ENCODE measurements at places on chromosomes 7 and 10.

DNA sequence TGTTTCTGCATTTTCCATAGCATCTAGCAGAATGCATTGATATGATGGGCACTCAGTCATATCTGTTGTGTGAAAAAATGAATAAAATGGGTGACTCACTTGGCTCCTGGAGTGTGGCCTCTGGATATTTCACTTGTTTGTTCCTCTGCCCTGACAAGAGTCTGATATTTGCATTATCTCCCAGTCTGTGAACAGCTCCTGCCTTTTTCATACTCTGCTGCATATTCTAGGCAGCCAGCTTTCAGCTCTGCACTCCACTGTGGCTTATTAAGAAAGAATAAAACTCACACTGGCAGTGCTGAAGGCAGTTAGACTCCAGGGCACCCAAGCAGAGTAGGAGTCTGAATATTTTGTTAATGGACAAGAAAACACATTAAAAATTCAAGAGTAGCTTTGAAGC lies 623.9 kb downstream of the SORCS1 start:
- H3K27ac ChIP-seq, result no peak overlapping the region
- H3K27me3 ChIP-seq, result no peaks in the 10 kb centered on the region
- no peak overlapping the region for H3K4me3 ChIP-seq

DNA sequence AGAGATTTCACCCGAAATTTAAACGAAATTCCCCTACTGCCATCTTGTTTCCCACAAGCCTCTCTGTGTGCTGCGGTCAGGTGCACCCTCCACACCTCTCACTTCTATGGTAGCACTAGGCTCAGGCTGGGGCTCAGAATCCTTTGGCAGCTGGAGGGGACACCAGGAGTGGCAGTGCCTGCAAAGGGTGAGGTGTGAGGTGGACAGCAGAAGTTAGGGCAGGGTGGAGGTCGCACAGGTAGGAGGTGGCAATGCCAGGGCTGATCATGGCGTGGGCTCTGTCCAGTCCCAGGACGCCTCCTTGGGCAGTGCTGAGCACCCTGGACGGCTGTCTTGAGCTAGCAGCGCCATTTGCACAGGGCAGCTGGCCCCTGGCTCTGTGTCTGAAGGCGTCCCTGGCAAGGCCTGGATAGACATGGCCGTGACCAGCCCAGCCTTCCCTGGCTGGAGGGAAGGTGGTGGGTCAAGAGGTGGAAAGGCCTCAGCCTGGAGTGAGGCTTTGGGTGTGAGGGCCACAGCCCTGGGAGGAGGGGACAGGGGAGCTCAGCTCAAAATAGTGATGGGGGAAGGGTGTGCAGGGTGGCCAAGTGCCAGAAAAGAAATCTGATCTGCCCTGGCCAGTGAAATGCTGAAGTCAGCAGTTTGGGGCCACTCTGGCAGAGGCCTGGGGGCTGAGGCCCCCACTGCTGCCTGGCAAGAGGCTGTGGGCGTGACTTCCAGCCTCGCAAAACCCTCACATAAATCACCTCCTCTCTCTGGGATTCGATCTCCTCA lies 40.0 kb downstream of the ZCCHC24 start:
- H3K36me3 ChIP-seq, result no peaks in the 10 kb centered on the region
- no peak for DNase-seq
- no peaks in the 10 kb centered on the region for H3K27me3 ChIP-seq
- no peak overlapping the region for H3K4me3 ChIP-seq
- H3K27ac ChIP-seq, result no peak overlapping the region

DNA sequence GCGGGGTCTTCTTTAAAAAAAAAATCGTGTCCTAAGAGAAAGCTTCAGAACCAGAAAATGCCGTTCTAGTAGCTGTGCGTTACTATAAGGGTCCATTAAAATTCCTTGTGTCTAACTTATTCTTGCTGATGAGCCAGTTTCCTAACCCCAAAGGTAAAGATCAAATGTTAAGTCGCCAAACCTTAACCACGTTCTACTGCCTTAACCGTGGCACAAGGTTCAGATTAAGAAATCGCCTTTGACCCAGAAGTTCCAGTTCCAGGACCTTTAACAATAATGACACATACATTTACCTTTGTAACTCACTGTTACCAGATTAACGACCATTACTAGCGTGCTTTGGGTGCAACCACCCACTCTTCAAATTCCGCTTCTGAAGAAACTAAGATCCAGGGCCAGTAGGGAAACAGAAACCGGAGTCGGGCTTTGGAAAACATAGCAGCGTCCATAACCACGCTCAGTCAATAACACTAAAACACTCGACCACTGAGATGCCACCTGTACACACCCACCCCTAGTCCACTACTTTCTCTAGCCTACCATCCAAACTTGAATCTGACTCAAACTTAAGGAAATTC lies 620 bp downstream of the BET1 start:
- peak overlapping the region; percentile 62 for H3K4me3 ChIP-seq
- H3K36me3 ChIP-seq, result no peaks in the 10 kb centered on the region
- DNase-seq, result no peak

DNA sequence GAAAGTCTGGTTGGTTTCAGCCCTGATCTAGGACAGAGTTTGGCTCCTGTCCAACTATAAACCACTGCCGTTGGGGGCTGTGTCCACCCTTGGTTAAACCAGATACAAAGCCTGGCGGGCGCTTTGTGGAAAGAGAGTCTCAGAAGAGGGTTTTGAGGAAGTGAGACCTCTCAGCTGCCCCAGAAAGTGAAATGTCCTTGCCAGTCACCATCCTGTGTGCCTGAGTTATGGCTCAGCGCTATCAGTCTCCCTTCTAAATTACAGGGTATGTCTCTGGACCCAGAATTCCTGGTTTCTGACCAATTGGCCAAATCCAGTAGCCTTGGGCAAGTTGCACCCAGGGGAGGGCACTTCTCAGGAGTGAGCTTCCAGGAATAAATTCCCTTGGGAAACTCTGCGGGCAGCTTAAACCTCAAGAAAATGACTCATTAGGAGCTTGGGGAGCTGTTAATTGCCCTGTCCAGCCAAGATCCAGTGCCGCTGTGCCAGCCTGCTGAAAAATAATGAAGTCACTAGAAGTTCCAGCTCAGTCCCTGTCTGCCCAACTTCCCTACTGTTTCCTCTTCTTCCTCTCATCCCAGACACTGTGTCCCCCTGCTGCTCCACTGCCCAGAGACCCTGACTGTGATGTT lies 66.7 kb upstream of the PDZD8 start:
- H3K27me3 ChIP-seq, result no peaks in the 10 kb centered on the region
- DNase-seq, result no peak
- no peak overlapping the region for H3K4me3 ChIP-seq
- H3K27ac ChIP-seq, result no peak overlapping the region

Data from neuronal stem cell (in vitro differentiated cells).